ENCODE measurements at places on chromosomes 2 and 18.

DNA sequence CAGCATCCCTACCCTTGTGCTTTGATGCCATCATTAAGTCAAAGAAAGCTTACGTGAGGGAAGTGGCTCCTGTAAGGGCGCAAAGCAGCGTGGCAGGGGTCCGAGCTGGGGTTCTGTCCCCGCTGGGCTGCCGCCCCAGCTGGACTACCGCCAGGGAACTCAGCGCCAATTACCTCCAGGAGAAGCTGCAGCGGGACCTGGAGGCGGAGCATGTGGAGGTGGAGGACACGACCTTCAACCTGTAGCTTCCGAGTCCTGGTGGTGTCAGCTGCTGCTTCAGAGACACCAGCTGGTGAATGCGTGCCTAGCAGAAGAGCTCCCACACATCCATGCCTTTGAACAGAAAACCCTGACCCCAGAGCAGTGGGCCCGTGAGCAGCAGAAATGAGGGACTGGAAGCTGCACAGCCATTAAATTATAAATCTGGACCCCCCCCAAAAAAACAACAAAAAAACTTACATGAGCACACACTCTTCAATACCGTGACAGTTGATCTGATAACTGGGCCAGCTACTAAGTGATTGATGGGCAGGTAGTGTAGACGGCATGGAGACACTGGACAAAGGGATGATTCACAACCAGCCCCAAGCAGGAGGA lies 20.1 kb upstream of the YES1 start:
- no peak for DNase-seq

GRCh38 chr2:23589739-23590138 lies 204.8 kb downstream of the KLHL29 start:
- DNase-seq, result no peak

GRCh38 chr2:24365051-24365450 lies 4.7 kb upstream of the ITSN2 start:
- no peak for DNase-seq

DNA sequence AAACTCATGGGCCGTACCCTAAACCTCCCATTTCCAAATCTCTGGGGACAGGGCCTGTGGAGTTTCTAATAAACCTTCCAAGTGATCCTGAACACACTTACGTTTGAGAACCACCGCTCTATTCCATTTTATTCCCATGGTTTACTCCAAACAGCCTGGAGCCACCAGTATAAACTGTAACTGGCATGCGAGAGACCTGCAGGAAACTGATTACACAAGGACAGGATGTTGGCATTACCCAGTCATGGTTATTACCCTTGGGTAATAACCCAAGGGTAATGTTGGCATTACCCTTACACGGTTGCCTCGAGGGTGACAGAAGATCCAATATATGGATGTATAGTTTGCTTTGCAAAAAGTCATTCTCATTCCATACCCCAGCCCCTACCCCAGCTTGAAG lies 37.0 kb upstream of the YPEL5 start:
- no peak for DNase-seq

DNA sequence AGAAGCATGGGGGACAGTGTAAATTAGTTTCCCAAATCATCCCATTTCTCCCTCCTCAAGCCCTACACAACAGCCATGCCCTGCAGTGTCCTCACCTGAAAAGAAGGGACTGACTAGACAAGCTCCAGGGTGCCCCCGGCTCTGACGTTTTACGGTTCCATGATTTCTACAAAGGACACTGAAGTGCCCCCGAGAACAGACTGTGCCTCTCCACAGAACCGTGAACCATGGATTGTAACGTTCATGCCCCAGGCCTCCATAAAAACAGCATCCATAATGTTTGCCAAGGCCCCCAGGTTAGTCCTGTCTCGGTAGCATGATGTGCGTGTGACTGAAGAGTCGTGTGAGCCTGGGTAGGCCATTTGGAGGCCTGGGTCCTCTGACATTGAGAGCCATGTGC lies 7.0 kb upstream of the ACOXL start:
- no peak for DNase-seq

DNA sequence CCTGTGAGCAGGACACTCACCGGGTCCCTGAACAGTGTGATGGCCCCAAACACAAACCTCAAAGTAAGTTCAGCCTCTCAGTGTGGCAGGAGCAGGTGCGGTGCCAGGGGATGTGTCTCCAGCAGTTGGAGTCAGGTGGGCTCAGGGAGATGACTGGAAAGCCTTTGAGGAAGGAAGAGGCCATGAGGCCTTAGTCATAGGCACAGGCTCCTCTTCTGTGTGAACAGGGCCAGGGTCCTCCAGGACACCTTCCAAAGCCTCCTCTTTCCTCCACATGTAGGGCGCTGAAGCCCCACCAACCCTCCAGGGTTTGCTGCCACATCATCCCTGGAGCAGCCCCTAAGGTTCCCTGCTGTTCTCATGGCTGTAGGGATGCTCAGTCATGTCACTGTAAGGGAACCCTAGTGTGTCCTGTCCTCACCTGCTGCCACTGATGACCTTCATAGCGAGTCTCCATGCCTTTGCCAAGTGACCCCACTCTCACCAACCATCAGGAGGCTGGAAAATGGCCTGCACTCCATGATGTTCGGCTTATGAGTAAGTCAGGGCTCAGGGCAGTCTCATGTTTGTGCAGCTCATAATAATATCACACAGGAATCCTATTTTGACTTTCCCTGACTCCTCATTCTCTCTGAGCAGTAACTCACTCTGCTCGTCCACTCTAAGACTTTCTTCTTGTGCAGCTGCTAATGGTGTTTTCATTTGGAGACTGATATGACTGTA lies 1152.9 kb downstream of the RPIA start:
- DNase-seq, result no peak

DNA sequence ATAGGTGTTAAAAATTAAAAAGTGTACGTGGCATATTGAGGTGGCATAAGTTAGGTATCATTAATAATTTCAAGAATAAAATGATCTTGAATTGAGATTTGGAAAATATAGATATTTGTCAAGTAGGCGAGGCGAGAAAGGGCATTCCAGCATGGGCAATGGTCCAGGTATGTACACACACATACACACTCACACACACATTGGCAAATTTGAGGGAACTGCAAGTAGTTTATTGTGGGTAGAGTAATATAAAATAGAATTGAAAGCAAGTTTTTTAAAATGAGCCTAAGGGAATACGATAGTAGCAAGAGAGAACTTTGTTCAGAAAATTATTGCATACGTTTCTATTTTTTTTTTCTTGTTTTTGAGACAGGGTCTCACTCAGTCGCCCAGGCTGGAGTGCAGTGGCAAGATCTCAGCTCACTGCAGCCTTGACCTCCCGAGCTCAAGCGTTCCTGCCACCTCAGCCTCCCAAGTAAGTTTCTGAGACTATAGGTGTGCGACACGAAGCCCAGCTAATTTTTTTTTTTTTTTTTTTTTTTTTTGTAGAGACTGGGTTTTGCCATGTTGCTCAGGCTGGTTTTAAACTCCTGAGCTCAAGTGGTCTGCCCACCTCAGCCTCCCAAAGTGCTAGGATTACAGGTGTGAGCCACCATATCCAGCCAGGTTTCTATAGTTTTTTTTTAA lies 96.7 kb upstream of the SLC39A10 start:
- no peak for DNase-seq

DNA sequence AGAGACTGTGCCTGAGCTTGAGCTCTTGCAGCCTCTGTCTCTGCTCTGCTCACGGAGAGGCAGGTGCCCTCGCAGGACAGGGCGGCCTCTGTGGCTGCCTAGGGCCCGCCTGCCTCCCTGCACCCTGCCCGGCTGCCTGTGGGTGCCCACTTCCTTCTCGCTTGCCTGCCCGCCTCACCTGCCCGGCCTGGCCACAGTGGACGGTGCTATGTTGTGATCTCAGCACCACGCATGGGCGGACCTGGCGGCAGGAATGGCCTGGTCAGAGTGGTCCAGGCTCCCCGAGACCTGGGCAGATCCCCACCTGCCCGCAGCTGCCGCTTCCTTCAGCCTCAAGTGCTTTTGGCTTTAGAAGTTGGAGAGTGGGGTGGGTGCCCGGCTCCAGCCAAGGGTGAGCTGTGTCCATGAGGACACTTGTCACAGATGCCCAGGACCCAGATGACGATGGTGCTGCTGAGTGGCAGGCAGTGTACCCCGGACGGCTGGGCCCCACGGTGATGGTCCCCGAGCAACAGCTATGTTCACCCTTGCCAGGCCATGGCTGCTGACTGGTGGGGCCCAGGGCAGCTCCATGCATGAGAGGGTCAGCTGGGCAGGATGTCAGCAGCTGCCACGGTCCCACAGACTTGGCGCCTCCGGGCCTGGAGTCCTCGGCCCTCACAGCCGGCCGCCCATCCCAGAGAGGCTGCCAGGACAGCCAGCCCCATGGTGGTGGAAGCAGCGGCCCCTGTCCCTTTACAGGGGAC lies 25.3 kb downstream of the RTP5 start:
- no peak for DNase-seq

DNA sequence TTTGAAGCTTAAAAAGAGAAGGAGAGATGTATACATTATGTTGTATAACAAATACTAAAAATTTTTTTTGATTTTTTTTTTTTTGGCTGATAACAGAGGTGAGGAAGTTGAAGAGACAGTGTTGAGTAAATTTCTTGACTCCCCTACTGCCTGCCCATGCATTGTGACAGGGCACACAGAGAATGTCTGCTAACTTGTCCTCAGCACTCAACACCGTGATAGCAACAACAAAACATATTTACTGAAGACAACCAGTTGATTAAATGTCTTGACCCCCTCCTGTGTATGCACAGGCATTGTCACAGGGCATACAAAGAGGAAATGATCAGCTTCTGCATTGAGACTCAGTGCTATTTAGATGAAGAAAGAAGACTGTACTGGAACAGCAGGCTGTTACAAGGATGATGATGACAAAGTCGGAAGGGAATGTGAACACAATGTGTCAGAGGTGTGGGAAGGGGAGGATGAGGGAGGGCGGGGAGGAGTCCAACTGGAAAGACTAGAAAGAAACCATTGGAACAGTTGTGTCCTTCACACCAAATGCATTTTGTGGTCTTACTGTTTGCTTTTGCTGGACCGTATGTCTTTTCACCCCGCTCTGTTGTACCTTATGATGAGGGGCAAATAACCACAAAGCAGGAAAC lies 89.5 kb downstream of the CERS6 start:
- DNase-seq, result no peak

DNA sequence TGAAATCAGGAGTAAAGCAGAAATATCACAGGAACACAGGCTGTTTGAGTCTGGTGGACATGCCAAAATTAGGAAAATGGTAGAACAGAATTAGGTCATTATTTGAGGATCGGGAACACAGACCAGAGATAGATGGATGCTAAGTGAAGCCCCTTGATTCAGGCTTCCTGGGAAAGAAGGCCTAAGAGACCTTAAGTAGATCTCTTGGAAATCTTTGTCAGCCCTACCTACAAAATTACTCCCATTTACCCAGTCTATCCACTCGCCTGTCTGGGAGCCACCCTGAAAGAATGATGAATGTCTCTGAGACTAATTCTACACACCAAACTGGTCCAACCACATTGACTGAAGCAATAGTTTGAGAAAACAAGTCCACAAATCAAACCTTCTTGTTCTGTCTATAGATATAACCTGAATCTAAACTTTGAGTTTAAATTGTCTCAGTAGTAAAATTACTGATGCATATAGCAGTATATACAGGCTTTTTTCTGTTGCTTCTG lies 36.6 kb upstream of the TANK start:
- no peak for DNase-seq

DNA sequence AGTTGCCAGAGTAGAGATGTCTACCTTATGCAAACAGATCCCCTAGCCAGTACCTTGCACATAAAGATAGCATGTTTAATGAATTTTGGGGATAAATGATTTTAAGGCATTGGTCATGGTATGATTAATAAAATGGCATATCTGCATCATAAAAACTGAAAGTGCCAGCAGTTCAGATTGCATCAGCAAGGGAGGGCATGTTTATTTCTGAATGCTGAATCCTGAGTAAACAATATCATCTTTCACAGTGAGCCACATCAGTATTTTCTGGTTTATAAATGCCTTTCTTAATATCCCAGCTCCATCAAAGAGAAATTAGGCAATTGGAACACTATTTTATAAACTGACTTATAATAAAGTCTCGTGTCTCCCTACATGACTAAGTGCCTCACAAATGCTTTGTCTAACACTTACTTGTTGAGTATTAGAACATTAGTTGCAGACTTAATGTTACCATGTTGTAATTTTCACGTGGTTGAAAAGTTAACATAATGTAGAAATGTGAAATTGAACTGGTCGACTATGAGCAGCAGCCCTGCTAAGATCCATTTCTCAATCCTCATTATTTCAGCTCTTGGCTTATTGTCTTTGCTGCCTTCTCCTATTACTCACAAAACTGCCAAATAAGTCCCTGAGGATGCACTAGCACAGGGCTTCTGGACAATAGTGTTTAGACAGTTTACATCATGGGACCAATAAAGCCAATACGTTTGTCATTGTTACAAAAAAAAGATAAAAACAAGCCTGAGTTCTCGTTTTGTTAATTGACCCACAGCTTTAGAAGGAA lies 48.0 kb downstream of the LANCL1 start:
- no peak for DNase-seq

DNA sequence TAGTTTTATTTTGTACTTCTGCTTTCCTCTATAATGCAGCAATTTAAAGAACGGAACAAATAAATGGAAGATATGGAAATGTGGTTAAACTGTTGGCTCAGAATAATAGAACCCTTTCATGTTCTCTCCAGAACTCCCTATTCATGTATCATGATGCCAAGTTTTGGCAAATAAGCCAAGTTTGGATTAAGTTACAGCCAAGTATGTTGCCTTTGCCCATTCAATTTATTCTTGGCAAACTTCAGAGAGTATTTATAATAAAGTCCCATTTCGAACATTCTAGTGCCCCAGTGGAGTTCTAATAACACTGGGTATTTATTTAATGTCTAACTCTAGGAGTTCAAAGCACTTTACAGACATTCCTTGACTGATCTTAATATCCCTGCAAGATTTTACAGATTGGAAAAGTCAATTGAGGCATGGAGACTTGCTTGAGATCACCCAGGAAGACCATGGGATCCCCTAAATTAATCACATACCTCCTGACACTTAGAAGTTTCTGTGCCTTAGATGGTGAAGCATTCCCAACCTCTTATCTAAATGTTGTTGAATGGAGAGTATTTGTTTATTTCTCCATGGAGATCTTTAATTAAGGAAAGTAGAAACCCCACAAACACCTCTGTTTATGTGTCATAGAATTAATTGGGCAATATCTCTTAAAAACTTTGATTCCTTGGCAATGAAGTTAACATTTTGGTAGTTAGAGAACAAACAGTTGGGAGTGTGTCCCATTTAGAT lies 106.7 kb downstream of the ACKR3 start:
- DNase-seq, result no peak

DNA sequence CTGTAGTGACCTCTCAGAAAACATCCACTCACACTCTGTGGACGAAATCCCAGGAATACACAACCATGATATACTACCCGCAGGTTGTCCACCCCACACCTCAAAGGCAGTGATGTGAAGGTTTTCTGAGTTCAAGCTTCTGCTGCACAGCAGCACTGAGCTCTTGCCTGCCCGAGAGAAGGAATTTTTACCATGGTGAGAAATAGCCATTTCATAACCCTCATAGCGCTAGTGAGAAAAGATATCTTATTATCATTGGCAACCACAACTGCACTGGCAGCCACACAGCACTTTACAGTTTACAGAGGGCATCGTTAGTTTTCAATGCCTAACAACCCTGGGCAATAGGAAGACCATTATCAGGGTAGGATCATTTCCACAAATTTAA lies 36.9 kb downstream of the NAPG start:
- DNase-seq, result no peak

- DNase-seq, result no peak
These were observed 1.5 kb downstream of the POU3F3 start for GRCh38 chr2:104855221-104856085.

- no peak for DNase-seq
These were observed 43.6 kb downstream of the MAP3K20 start for GRCh38 chr2:173119069-173119807.

GRCh38 chr2:29753671-29754444 lies 167.5 kb downstream of the ALK start:
- no peak for DNase-seq
